ENCODE measurements at places on chromosomes 11 and 22. TPM values are rescaled to one million over a fixed set of nuclear protein-coding genes. Genes with fewer than 3 reads are reported as not detected.

The OTOG gene
- not detected for total RNA-seq

The SLC43A3 gene
- total RNA-seq: 0.52 TPM

The PKDREJ gene
- not detected for total RNA-seq

The ALG12 gene
- 6.0 TPM for total RNA-seq

The ZNF280B gene
- total RNA-seq: 1.4 TPM

The TPCN2 gene
- 11.4 TPM for total RNA-seq

The APOA4 gene
- not detected for total RNA-seq

Data from A549 treated with Mapracorat at 1 μM for 4 hours (cell line).